Hematopoietic multipotent progenitor cell treated with erythropoietin and hydrocortisone succinate and interleukin-3 and kit ligand, for 17 days (in vitro differentiated cells): ENCODE measurements at places on chromosomes 4 and X.

- DNase-seq: no peak
Measured at GRCh38 chrX:68684291-68684918, 36.9 kb downstream of the STARD8 start.

GRCh38 chr4:88130544-88131305 lies 27.7 kb downstream of the ABCG2 start:
- DNase-seq: no peak

- no peak for DNase-seq
Measured at GRCh38 chr4:81632581-81633299, 161.0 kb upstream of the RASGEF1B start.

- DNase-seq: no peak
Measured at GRCh38 chrX:54748626-54749025, 49.4 kb downstream of the ITIH6 start.

DNA sequence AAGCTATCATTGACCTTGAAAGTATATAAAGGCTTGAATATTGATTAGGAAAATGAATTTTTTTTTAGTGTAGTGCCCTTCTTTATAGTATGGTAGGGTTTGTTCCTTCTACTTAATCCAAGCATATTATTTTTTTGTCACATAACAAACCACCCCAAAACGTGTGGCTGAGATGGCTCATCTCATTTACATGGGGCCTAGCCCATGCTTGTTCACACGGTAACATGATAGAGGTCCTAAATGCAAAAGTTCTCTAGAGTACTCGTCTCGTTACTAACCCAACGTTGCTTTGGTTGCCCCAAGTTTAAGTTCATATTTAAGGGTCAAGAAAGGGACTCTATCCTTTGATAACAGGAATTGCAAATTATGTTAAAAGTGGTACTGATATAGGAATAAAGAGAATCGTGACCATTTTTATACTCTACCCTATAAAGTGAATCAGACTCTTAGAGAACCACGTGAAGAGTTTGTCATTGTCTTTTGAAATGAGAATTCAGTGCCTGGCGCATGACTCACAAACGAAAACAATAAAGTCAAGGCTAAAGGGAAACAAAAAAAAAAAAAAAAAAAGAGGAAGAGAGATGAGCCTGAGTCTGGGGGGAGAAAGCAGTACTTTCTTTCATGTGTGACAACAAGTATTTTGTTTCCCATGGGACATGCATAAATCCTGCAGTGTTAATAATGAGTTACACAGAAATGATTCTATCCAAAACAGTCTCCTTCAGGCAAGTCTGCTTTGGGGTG lies 402.8 kb upstream of the NWD2 start:
- no peak for DNase-seq

DNA sequence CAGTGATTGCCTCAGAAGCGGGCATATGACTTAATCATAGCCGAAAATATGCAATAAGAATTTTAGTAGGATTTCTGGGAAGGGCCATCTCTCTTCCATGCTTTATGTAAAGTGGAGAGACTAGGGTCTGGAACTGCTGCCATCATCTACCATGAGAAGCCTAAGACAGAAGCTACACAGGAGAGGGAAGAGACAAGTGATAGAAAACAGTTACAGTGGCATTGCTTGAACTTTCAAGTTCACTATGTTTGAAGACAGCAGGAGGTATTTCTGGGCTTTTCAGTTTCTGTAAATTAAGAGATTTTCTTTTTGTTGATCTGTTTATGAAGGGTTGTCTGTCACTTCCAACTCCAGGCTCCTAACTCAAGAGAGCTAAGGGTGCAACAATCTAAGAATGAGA lies 62.5 kb downstream of the ZNF330 start:
- DNase-seq: no peak
